ENCODE measurements at places on chromosomes 6 and 20. TPM values are rescaled to one million over a fixed set of nuclear protein-coding genes. Genes with fewer than 3 reads are reported as not detected.

The OR11A1 gene
- not detected for total RNA-seq

The SNHG17 gene
- 18.2 TPM for total RNA-seq

The WFDC10B gene
- total RNA-seq = not detected

The COL20A1 gene
- not detected for total RNA-seq

The MUC21 gene
- total RNA-seq = not detected

DNA sequence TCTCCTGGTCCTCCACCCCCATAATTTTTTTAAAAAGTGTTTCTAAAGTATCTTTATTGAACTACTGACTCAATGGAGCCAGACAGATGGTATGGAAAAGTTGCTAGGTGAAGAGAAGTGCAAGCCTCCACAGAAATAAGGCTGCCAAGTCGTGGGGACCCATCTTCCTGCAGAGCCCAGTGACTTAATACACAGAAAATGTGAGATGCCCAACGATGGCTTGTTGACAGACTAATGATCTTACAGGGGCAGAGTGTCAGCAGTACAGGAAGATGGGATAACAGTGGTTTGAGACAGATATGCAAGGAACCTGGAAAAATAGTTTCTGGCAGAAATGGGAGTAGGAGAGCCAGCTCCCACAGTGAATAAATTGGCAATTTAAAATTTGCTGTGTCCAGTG lies 43.3 kb downstream of the FYN start:
- no peak for DNase-seq
- no peak overlapping the region for H3K4me3 ChIP-seq
- H3K27me3 ChIP-seq = no peaks in the 10 kb centered on the region
- H3K4me1 ChIP-seq = no peaks in the 10 kb centered on the region
- H3K27ac ChIP-seq = no peak overlapping the region

- H3K4me1 ChIP-seq = no peaks in the 10 kb centered on the region
- H3K4me3 ChIP-seq = no peak overlapping the region
- H3K36me3 ChIP-seq = no peaks in the 10 kb centered on the region
These were observed 958.8 kb downstream of the TFAP2A start for GRCh38 chr6:9455864-9456658.

GRCh38 chr20:23565503-23566045 lies 2.7 kb downstream of the CST9L start:
- DNase-seq = no peak
- no peaks in the 10 kb centered on the region for H3K27me3 ChIP-seq
- no peak overlapping the region for H3K27ac ChIP-seq
- H3K4me3 ChIP-seq = no peak overlapping the region
- H3K36me3 ChIP-seq = no peaks in the 10 kb centered on the region

GRCh38 chr6:154791556-154792317 lies 58.5 kb downstream of the SCAF8 start:
- H3K27me3 ChIP-seq = no peaks in the 10 kb centered on the region
- no peak for DNase-seq
- no peak overlapping the region for H3K4me3 ChIP-seq
- no peak overlapping the region for H3K27ac ChIP-seq

DNA sequence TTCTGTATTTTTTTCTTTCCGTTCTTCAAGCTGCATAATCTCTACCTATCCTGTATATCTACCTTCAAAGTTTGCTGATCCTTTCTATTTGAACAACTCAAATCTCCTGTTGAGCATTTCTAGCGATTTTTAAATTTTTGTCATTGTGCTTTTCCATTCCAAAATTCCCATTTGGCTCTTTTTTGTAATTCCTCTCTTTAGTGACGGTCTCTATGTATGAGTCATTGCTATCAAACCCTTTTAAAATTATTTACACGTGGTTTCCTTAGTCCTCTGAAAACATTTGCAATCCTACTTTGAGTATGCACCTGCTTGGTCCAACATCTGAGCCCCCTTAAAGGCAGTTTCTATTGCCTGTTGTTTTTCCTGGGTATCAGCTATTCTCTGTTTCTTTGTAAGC lies 100.5 kb upstream of the FOXC1 start:
- no peak for DNase-seq
- no peak overlapping the region for H3K27ac ChIP-seq
- no peaks in the 10 kb centered on the region for H3K36me3 ChIP-seq
- no peaks in the 10 kb centered on the region for H3K4me1 ChIP-seq
- no peak overlapping the region for H3K4me3 ChIP-seq

DNA sequence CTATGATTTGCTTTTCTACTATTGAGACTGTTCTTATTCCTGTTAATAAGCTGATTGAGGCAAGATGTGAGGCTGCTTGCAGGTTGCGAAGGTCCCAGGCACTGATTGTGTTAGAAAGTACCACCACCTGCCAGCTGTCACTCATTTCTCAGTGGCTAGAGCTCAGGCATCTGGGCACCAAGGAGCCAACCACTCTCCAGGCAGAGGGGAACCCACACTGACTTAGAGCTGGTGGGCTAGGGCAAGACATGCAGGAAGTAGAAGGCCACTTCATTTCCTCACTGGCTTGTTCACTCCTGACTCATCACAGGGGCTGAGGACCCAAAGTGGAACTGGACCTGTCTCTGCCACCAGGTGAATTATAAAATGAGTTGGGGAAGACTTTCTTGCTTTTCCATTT lies 7.8 kb upstream of the DLL1 start:
- H3K4me1 ChIP-seq = peaks cover 29% of the 10 kb centered on the region
- no peak overlapping the region for H3K27ac ChIP-seq
- no peak overlapping the region for H3K4me3 ChIP-seq
- H3K36me3 ChIP-seq = no peaks in the 10 kb centered on the region
- DNase-seq = no peak

- no peak overlapping the region for H3K4me3 ChIP-seq
- H3K27ac ChIP-seq = no peak overlapping the region
- H3K36me3 ChIP-seq = no peaks in the 10 kb centered on the region
- H3K4me1 ChIP-seq = no peaks in the 10 kb centered on the region
- no peak for DNase-seq
These were observed 170.4 kb downstream of the BCKDHB start for GRCh38 chr6:80276861-80277260.

GRCh38 chr20:23634985-23635767 lies 2.6 kb downstream of the CST3 start:
- DNase-seq = no peak
- H3K36me3 ChIP-seq = no peaks in the 10 kb centered on the region
- H3K4me1 ChIP-seq = peaks cover 26% of the 10 kb centered on the region
- H3K4me3 ChIP-seq = no peak overlapping the region
- no peaks in the 10 kb centered on the region for H3K27me3 ChIP-seq

DNA sequence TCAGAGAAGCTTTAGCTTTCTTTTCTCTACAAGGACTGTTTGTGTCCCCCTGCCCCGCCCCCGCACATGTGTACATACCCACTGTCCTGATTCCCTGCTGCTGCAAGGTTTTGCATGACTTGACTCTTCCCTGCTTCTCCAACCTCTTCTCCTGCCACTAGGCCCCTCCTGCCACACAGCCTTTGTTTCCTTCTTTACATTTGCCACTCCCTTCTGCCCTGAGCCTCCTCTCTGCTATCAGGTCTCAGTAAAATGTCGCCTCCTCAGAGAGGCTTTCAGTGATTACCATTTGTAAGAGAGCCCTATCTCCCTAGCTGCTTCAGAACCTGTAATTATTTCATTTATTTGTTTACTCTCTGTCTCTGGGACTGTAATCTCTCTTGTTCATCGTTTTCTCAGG lies 56.4 kb upstream of the VSTM2L start:
- H3K4me3 ChIP-seq = no peak overlapping the region
- peaks cover 3% of the 10 kb centered on the region for H3K36me3 ChIP-seq
- H3K4me1 ChIP-seq = peaks cover 7% of the 10 kb centered on the region
- no peak overlapping the region for H3K27ac ChIP-seq
- H3K27me3 ChIP-seq = no peaks in the 10 kb centered on the region
- DNase-seq = no peak

GRCh38 chr6:99607416-99608036 lies 893 bp downstream of the PRDM13 start:
- no peak for DNase-seq
- H3K36me3 ChIP-seq = no peaks in the 10 kb centered on the region
- peaks cover 9% of the 10 kb centered on the region for H3K27me3 ChIP-seq
- H3K4me1 ChIP-seq = peaks cover 31% of the 10 kb centered on the region
- no peak overlapping the region for H3K27ac ChIP-seq
- no peak overlapping the region for H3K4me3 ChIP-seq
